ENCODE measurements at places on chromosomes 6 and 20. TPM values are rescaled to one million over a fixed set of nuclear protein-coding genes. Genes with fewer than 3 reads are reported as not detected.

IRAK1BP1 gene
- total RNA-seq: 4.4 TPM

SLC22A2 gene
- total RNA-seq: not detected

THEMIS gene
- 93.3 TPM for total RNA-seq

ZC3H12D gene
- 90.4 TPM for total RNA-seq

All from T-cell (primary cell).